ENCODE measurements at places on chromosomes 7 and 10.
A peak's percentile ranks its signal among the peaks of the same experiment; 100 is the strongest.

DNA sequence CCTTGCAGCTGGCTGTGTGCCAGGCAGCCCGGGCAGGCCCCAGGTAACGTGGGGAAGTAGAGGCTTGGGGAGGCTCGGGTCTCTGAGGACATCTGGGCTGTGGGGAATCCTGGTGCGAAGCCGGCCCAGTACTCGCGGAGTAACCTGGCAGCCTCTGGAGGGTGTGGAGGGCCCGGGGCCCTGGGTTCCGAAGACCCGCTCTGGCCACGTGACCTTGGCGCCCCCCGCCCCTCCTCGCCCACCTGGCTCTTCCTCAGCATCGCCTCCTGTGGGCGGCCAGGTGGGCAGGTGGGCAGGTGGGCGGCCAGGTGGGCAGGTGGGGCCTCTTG is 143.1 kb downstream of the WDR37 start:
- ATAC-seq = no peak

GRCh38 chr7:38929460-38930171 is 20.6 kb upstream of the VPS41 start:
- ATAC-seq = no peak

DNA sequence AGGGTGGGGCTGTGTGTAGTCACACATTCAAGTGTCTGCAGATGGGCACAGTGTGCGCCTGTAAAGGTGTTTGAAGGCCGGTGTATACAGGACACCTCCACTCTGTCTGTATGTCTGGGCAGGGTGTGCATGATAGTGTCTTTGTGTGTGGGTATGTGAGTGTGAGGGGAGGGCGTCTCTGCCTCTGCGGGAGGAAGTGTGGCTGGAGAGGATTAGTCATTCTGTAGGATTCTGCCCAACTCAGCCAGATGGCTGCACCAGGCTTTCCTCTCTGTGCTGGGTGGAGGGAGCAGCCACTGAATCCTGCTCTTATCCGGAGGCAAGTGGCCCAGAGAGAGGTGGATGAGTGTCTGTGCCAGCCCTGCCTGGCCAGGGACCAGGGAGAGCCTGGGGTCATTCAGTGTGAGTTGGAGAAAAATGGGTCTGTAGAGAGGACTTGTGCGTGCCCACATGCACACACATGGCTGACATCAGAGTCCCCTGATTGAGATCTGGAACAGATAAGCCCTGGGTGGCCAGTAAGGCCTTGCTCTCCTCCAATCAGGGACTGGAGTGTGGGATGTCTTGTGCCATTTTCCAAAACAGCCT is 1.7 kb downstream of the SFXN3 start:
- ATAC-seq = peak; percentile 65

GRCh38 chr7:151316896-151317295 is 24.7 kb upstream of the NUB1 start:
- ATAC-seq = no peak

DNA sequence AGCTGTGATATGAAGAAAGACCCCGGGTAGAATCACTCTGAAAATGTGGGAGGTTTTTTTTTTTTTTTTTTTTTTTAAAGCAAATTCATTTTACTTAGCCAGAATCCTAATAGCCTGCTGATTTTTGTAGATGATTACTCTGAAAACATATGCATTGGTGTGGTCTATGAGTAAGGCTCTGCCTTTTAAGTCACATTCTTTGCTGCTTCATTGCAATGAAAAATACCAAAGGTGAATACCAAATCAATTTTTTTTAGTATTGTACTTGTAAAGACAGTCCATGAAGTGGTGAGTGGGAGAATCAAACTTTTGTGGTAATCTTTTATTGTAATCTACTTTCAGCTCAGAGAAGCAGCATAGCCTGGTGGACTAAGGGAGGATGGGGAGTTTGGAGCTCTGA is 130.3 kb downstream of the SDK1 start:
- no peak for ATAC-seq

DNA sequence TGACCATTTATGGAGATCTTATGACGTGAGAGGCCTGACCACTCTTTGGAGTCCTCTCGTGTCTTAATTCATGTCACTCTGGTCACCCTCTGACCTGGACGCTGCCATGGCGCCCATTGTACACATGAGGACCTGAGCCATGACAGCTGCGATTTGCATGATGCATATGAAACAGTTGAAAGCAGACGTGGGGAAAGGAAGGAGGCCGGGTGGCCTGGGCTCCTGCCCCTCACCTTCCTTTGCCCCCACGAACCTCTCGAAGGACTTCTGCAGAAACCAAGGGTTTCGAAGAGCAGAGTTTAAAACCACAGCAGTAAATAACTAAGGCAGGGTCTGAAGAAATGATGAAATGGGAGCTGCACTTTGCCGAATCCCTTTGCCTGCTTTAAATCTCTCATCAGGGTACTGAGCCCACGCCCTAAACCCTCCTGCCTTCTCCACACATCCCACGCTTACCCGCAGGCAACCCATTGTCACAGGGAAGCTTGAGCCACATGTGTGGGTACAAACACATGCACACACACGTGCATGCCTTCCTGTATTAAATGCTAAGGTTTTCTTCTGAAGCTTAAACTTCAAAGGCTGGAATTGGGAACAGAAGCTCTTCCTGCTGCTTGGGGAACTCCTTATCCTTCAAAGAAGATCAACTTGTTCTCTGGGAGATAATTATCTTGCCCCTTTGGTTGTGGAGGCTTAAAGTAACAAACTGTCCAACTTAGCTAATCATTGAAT is 11.7 kb upstream of the CALML3 start:
- ATAC-seq = no peak

- ATAC-seq = no peak
Observed at GRCh38 chr7:112266595-112267270, 60.2 kb downstream of the ZNF277 start.

GRCh38 chr7:139431459-139431858 is 52.0 kb downstream of the KLRG2 start:
- no peak for ATAC-seq

DNA sequence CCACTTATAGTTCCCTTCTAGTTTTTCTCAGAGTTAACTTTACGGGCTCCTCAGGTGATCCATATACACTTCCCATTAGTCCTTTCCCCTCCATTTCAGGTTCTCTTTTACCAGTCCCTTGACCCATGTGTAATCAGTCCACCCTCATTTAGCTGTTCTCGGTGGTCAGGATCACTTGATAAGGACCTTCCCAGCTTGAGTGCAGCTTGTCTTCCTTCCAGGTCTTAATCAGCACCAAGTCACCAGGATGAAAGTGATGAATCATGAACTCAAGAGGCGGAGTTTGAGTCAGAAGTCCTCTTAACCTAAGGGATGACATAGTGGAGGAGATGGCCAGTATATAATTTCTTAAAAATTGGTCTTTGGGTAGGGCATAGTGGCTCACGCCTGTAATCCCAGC is 63.1 kb upstream of the CNTNAP2 start:
- no peak for ATAC-seq

GRCh38 chr7:121961089-121961867 is 88.3 kb downstream of the PTPRZ1 start:
- peak; percentile 85 for ATAC-seq

GRCh38 chr10:45640941-45641340 is 31.6 kb downstream of the ZFAND4 start:
- no peak for ATAC-seq

GRCh38 chr7:77455321-77455720 is 39.2 kb upstream of the GSAP start:
- ATAC-seq = no peak

DNA sequence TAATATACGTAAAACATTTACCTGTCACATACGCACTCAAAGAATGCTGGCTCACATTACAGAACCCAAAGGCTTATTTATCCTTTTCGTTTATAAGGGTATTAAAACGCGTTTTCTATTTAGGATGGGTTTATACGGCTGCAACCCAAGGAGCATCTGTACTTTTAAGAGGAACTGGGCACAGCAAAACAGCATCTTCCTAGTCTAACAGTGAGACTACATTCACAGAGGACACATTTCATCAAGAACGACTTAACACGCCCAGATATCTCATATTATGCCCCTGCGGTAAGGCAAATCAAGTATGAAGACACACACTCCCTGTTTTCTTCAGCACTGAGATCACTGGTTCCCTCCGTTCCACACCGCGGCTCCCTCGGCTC is 533 bp upstream of the DMTF1 start:
- ATAC-seq = no peak

DNA sequence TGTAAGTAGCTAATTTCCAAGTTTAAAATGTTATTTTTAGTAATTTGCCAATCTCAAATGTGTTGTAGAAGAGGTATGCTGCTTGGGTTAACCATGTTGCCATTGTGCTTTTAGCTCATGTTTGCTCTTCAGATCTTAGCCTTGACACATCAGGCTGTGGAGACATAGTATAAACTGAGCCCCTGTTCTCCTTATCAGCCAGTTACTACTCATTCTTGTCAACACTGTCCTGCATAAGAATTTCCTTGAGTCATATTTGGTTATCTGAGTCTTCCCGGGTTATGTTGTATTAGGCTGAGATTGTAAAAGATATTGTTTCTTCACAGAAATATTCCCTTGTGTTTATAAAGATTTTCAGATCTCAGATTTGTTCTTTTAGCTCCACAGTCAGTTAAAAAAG is 4.1 kb downstream of the SSBP1 start:
- ATAC-seq = no peak

GRCh38 chr7:102122026-102122425 is 164.6 kb upstream of the SH2B2 start:
- ATAC-seq = peak; percentile 82

DNA sequence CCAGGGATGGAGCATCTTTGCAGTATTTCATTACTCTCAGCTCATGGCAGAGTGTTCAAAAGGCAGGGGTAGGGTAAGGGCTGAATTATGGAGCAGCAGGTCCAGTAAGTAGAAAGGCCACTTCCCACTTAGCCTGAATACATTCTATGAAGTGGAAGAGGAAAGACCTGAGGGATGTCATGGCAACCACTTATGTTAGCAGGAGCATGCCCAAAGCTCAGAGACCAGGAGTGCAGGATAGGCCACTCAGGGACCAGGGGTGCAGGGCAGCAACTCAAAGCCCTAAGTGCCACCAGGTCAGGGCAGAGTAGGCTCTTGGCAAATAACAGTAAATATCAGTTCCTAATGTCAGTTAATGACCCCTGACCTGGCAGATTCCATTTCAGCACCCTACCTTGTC is 3.6 kb downstream of the SRI start:
- ATAC-seq = no peak

GRCh38 chr10:76286536-76286935 is 855.1 kb downstream of the LRMDA start:
- no peak for ATAC-seq

- ATAC-seq = no peak
Observed at GRCh38 chr7:94658826-94659225, 2.9 kb upstream of the SGCE start.

DNA sequence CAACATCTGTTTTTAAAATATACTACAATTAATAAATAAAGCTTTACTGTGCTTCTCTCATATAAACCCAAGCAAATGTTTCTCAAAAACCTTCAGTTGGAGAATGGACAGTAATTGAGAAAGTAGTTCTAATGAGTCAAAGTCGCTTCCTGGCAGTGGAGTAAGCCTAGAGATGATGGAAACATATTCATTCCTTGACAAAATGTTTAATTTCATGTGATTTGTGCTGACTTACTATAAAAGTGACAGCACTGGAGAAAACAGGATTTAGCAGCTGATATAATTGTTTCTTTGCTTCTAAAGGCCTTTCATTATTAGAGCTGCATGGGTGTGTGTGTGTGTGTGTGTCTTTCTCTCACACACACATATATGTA is 9.0 kb downstream of the ELMO1 start:
- ATAC-seq = no peak

DNA sequence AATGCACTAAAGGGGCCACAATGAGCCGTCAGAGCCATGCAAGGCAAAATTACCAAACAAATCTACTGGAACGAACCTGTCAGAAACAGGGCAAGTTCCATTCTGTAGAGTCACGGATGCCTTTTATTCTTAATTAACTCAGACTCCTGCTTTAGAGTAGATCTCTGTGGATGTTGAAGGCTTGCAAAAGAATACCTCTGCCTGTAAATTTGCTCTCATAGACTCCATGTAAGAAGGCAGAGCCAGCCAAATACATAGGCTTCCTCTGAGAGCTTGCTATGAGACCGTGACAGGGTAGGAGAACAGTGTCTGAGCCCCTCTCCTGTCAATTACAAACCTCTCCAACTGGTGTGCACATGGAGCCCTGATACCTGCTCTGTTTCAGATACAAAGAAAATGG is 787.9 kb upstream of the POM121L12 start:
- ATAC-seq = peak; percentile 24

DNA sequence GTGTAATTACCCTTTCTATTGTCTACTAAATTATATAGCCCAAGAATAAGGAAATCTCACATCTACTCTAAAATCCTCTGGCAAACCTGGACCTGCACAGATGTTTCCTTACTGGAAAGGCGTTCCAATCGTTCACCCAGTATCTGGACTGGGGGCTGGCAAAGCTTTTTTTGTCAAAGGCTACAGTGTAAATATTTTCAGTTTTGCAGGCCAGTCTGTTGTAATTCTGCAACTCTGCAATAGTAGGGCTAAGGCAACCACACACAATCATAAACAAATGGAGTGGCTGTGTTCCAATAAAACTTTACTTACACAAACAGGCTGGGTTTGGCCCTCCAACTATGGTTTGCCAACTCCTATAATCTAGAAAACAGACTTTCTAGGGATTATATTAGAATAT is 56.2 kb downstream of the GLI3 start:
- ATAC-seq = no peak

- no peak for ATAC-seq
Observed at GRCh38 chr10:119049361-119049760, 19.8 kb downstream of the NANOS1 start.

Measured in motor neuron (in vitro differentiated cells).